ENCODE measurements at places on chromosomes 12 and 14.

DNA sequence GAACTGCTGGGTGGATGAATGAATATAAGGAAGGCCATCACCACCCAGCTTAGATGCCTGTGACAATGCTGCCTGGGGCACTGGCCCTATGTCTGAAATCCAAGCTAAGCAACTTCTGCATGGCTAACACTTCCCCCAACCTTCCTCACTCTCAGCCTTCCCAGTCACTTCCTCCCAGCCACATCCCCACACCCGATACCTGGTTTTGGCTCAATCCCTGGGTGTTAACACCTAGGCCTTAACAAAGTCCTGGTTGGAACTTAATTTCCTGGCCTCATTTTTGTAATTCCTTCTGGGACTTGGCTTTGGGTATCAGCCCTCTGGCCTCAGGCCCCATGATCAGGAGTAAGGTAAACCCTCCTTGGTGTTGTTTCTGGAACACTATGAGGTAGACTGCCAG lies 110.0 kb downstream of the EFCAB11 start:
- no peak for DNase-seq

DNA sequence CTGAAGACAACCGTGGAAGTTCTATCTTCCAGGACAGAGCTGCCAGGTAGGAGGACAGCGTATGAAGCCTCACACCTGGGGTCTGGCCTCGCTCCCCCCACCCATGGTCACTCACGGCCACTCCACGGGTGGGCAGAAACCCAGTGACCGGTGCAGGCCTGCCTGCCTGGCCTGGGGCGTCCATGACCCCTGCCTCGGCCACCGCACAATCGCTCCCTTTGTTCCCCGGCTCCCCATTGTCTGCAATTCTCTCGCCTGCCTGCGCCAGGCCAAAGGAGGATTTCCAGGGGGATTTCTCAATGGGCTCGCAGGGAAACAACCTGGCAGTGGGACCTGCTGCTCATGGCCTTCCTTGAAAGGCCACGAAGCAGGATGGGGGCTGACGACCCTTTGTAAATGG lies 22.6 kb downstream of the CCDC85C start:
- DNase-seq: no peak

DNA sequence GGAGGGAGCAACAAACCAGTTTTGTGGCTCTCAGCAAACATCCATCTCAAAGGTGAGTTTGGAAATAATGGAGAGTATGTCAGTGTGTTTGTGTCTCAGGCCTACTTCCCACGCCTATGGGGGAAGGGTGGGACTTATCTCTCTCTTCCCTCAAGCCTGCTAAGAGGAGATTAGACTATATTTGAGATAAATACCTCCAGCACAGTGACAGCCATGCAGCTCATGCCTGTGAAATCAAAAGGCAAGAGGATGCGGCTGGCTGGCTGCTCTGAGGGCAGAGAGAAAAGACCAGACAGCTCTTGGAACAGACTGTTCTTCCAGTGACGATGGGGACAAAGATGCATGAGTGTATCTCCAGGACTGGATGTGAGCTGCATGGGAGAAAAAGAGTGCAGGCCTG lies 14.7 kb upstream of the POC1B start:
- no peak for DNase-seq

- DNase-seq: no peak
Measured at GRCh38 chr14:74911221-74911620, 11.8 kb downstream of the RPS6KL1 start.

DNA sequence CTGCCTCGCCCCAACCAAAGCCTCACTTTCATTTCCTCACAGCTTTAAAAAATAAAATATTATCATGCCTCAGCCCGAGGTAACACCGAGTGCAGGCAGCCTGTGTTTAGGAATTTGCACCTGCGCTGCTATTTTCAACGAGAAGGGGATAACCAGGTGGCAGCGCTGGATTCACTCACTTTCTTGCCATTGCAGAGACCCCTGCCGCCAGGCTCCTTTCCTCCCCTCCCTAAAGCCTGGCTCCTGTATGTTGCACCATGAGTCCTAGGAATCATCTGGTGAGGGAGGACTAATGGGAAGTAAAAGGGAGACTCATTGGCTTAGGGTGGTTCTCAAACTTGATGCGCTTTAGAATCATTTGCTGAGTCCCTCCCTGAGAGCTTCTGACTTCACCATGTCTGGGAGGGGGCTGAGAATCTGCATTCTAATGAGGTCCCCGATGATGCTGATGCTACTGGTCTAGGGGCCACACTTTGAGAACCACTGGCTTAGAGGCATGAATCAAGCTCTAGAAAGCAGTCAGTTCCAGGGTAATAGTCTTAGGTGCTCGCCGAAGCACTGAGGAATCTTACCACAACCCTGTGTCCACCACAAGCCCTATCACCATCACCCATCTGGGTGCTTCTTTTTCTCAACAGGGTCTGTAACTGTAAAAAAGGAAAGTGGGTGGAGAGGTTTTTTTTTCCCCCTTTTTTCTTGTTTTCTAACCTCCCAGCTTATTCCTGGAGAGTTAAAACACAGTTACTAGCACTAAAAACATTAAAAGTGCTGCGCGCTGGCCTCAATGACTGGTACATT lies 83.8 kb downstream of the SLC38A1 start:
- DNase-seq: no peak

DNA sequence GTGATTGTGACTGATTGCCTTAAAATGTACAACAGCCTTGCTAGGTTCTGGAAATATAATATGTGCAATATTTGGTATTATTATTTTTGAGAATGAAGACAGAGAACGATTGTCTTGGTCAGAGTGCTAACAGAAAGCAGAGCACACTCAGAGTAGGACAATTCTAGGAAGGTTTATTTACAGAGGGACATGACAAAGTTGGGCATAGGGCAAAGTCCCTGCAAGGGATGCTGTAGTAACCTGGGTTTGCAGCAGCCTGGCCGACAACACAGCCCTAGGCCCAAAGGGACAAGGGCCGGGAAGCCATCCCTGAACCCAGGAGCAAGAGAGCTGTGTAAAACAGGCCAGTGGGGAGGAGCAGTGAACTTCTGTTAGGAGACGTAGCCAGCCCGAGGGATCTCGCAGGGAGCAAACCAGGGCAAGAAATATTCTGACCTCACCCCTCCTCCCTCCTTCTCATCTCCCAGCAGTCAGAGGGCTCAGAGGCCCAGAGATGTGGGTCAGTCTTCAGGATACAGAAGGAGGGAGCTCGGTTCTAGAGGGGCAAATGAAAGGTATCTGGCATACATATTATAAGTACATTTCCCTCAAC lies 51.0 kb upstream of the FERMT2 start:
- no peak for DNase-seq

DNA sequence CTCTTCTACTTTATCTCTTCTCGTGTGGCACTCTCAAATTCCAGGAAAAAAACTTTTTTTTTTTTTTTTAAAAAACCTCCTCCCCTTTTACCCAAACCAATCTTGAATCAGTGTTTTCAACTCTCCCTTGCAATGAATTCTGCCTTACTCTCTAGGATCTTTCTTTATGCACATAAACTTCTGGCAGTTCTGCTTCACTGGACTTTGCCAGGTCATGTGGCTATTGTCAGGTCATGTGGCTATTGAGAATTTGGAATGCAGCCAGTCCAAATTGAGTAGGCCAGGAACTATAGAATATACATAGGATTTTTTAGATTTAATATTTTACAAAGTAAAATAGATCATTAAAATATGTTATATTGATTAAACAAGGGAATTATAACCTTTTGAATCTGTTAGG lies 218.2 kb downstream of the TMTC3 start:
- no peak for DNase-seq

- no peak for DNase-seq
Measured at GRCh38 chr12:31008961-31009840, 64.5 kb upstream of the DDX11 start.

- DNase-seq: no peak
Measured at GRCh38 chr14:32255789-32256188, 52.7 kb upstream of the RNU6-8 start.

GRCh38 chr12:27207615-27208413 lies 36.3 kb upstream of the STK38L start:
- DNase-seq: no peak

DNA sequence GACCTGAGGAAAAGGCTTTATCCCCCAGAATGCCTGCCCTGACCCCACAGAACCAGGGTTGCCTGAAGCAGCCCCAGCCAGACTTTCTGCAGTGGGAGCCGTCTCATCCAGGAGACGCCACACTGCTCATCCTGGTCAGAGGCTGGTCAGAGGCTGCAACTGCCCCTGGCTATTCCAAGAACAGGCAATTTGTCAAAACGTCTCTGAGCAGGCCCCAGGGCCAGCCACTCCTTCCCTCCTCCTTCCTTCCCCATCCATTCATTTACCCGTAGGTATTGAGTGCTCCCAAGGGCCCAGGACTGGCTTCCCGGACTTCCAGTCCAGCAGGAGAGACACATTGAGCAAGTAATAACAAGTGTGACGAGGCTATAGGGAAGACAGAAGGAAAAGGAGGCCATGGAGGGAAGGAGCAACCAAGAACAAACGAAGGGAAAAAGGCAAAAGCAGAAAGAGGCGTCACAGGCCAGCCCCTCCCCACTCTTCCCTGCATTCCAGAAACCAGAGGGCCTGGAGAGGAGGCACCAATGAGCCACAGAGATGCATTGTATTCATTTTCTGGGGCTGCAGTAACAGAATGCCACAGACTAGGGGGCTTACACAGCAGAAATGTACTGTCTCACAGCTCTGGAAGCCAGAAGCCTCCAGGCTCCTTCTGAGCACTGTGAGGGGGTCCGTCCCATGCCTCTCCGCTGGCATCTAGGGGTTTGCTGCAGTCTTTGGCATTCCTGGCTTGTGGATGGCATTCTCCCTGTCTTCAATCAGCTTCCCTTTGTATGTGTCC lies 21.0 kb upstream of the CD9 start:
- peak; percentile 56 for DNase-seq

DNA sequence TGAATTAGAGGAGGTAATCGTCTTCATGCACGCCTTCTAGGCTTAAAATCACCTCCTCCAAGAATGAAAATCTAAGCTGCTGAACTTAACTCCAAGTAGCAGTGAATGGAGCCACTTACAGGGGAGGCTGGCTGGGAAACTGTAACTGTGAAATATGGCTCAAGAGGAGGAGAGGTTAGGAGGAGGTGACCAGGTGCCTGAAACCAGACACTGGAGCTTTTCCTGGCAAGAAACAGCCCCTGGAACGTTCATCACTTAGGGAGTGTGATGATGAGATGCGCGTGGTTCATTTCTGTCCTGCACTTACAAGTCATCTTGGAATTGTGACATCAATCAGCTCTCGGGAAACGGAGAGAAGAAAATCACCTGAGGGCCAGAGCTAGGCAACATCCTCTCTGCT lies 62.3 kb upstream of the TMEM132C start:
- no peak for DNase-seq

- DNase-seq: no peak
Measured at GRCh38 chr12:90163975-90164374, 455.3 kb upstream of the ATP2B1 start.

DNA sequence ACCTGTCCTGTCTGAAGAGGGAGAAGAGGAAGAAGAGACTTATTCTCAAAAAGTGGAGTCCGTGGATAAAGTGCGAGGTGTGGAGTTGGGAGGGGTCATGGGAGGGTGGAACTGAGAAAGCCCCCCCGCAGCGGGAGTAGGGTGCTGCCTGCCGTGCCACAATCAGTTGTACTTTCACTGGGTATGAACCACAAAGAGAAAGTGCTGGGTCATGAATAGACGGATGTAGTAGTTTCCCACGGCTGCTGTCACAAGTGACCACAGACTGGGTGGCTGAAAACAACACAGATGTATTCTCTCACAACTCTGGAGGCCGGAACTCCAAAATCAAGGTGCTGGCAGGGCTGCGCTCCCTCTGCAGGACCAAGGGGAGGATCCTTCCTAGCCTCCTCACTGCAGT lies 5.5 kb downstream of the DNAH10 start:
- no peak for DNase-seq

All from astrocyte of the spinal cord (primary cell).